ENCODE measurements at places on chromosomes 7 and 10. TPM values are rescaled to one million over a fixed set of nuclear protein-coding genes. Genes with fewer than 3 reads are reported as not detected.

Gene IFIT3
- 15.9 TPM for polyA plus RNA-seq

Gene GNB2
- polyA plus RNA-seq, result 173 TPM

Gene IDI2
- not detected for polyA plus RNA-seq

Gene FFAR4
- polyA plus RNA-seq, result not detected

Gene KAZALD1
- polyA plus RNA-seq, result 8.0 TPM
